AML-193 (cell line): ENCODE measurements at places on chromosomes 6 and 20.

DNA sequence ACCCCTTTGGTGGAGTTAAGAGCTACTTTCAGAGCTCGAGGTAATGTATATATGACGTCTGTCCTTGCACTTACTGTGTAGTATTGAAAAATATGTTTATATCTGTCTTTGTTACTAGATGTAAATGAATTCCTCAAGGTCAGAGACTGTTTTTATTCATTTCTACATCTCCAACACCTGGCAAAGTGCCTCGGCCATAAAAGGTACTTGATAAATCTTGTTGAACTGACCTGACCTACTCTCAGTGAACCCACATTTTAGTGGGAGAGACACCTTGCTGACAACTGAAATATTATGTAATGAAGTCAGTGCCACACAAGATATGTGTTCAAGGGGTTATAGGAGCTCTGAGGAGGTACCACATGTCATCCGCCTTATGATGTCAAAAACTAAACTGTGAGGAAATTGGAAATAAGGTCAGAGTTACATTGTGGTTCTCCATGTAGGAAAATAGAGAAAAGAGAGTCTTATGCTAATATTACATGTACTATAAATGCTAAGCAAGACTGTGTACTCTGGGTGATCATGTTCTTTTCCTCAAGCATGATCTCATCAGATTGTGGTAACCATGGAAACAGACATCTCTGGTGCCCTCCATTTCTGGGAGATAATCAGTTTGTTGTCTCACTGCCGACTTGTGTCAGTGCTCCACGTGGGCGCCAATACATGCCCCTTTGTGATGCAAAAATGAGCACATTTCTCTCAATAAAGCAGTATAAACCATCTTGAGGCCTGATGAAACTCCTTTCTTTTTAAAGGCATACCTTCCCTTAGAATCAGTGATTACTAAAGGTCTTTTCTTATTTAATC lies 5.7 kb upstream of the TMEM30A start:
- DNase-seq: no peak

GRCh38 chr20:49558826-49559225 lies 9.1 kb downstream of the PTGIS start:
- no peak for DNase-seq

GRCh38 chr6:136967876-136968752 lies 46.0 kb downstream of the SLC35D3 start:
- peak; percentile 71 for DNase-seq

GRCh38 chr6:55208478-55209458 lies 34.5 kb downstream of the HCRTR2 start:
- no peak for DNase-seq

DNA sequence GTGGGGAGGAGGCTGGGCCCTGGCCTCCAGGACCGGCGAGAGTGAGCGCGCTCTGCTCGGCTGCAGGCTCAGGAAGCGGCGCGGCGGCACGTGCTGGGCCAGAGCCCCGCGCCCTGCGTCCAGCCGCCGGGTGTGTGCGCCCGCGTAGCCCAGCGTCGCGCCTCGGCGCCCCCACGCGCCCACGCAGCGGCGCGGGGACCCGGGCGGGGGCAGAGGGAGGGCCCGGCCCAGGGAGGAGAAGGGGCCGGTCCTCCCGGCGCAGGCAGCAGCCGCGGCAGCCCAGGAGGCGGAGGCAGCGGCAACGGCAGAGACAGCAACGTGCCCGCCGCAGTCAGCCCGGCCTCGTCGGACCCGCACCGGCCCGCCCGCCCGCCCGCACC lies at the start of gene EYA2:
TSS of gene EYA2 (plus strand) at position 265 of the 380 bp plus-strand sequence. CDS start 95,168 bp downstream, outside the sequence.
- no peak for DNase-seq

DNA sequence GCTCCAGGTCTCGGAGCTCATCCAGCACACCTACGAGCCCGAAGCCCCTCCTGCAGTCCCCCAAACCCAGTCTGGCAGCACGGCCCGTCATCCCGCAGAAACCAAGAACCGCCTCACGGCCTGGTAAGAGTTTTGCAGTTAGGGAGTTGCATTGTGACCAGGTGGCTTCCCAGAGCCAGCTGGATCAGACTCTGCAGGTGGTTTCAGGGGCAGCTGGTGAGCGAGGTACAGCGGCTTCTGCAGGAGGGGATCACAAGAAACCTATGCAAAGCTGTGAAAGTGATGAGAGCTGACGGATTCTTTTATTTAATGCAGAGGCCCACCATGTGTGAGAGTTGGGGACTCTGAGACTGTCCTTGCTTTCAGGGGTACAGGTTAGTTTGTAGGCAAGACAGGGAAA lies 45.9 kb upstream of the SCGN start:
- no peak for DNase-seq

DNA sequence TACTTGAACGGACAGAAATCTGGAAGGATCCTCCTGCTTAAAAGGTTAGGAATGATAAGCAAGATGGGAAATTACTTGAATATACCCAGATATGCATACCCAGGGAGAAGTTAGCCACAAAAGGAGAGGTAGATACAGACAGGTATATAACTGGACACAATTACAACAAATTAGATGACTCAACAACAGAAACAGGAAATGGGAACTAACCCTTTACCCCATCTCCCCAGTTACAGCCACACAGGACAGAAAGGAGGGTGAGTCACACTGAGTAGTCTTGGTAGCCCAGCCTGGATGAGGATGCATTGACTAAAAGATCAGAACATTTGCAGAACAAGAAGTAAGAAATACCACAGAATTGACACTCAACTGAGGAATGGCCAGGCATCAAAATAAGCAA lies 61.2 kb downstream of the C6orf52 start:
- peak; percentile 100 for DNase-seq

GRCh38 chr6:139925894-139926641 lies 551.6 kb upstream of the CITED2 start:
- DNase-seq: no peak

DNA sequence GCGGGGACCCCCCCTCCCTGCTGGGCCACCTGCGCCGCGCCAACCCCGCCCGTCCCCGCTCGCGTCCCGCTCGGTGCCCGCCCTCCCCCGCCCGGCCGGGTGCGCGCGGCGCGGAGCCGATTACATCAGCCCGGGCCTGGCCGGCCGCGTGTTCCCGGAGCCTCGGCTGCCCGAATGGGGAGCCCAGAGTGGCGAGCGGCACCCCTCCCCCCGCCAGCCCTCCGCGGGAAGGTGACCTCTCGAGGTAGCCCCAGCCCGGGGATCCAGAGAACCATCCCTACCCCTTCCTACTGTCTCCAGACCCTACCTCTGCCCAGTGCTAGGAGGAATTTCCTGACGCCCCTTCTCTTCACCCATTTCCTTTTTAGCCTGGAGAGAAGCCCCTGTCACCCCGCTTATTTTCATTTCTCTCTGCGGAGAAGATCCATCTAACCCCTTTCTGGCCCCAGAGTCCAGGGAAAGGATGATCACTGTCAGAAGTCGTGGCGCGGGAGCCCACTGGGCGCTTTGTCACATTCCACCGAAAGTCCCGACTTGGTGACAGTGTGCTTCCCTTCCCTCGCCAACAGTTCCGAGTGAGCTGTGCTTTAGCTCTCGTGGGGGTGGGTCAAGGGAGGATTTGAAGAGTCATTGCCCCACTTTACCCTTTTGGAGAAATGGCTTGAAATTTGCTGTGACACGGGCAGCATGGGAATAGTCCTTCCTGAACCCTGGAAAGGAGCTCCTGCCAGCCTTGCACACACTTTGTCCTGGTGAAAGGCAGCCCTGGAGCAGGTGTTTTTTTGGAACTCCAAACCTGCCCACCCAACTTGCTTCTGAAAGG lies 2.1 kb downstream of the VEGFA start:
- peak; percentile 49 for DNase-seq

DNA sequence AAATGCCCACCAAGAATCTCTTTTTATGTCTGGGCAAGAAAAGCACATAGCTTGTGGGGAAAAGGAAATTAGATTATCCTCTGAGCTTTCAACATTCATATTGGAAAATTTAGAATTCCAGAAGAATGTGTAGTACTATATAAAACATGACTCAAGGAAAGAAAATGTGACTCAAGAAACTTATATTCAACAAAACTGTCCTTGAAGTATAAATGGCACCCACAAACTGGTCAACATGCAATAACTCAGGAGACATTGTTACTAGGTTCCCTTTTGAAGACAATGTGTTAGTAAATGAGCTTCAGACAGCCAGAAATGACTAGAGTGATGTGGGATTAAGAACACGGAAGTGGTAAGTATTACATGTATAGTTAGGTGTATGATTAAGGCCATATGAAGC lies 26.1 kb upstream of the TINAG start:
- DNase-seq: no peak

- no peak for DNase-seq
Measured at GRCh38 chr6:105794870-105795269, 291.3 kb upstream of the PRDM1 start.

DNA sequence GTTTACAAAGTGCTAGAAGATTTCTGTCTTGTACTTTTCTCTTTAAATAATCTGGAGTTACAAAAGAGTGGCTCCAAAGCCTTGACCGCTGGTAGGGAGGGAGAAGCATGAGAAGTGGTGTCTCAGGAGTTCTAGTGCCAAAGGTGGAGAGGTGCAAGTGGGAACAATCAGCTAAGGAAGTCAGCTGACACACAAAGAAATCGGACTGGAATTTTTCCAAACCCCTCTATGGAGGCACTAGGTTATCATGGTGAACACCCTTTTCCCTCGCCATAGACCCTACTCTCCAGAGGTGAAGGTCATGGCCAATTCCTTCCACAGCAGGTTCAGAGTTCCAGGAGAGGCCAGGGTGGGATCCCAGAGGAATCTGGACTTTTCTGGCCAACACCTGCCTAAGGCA lies 14.8 kb downstream of the PLAGL2 start:
- no peak for DNase-seq

- no peak for DNase-seq
Measured at GRCh38 chr6:74447013-74447412, 751.0 kb downstream of the CD109 start.

DNA sequence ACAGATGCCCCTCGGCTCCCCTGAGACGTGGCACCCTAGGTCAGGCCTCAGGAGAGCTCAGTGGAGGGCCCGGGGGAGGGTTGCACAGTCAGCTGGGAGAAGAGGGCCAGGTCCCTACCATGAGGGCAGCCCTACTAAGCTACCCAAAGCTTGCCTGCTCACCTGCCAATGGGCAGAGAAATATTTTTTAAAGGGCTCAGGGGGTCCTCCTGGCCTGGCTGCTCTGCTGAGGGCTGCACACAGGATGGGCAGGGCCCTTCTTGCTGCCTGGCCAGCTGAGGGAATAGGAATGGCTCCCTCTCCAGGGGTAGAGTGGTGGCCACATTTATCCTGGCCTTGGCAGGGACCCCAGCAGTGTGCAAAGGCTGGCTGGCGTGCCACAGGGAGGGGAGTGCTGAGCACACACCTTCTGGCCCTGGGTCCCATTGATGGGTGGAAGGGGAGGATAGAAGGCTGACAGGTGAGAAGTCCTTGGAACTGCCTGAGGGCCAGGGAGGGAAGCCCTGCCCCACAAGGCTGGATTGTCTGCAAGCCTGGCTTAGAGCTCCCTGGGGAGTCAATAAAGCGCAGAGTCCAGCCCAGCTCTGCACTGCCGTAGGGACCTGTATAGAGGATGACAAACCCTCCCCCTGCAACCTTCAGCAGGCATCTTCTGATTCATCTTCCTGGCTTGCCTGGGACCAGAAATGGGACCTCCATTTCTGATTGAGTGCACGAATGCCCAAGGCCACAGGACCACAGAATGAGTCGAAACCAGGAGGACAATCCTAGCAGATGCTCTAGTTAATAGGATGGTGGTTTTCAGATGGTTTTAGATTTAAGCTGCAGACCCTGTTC lies 62.1 kb downstream of the NOL4L start:
- DNase-seq: no peak

GRCh38 chr20:2210646-2211552 lies 84.9 kb upstream of the TGM3 start:
- peak; percentile 19 for DNase-seq

GRCh38 chr6:56549014-56549413 lies 93.7 kb downstream of the DST start:
- peak; percentile 13 for DNase-seq

DNA sequence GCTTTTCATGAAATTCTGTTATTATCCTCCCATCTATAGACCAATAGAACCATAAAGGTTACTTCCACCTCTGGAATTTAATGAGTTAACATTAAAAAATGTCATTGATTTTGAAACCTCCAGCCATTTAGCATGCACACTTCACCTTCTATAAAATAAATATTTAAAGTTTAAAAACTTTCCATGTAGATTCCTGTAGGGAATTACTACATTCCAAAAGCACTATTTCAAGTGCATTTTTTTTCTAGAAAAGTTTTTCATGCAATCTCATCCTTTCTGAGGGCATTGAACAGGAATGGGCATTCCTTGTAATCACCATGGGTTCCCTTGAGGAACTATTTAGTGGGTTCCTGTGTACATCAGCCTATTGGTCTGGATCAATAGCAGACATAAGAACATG lies 253.8 kb upstream of the RIN2 start:
- no peak for DNase-seq

- no peak for DNase-seq
Measured at GRCh38 chr20:45893831-45894230, 2.7 kb downstream of the CTSA start.

GRCh38 chr20:39910536-39910935 lies 778.5 kb downstream of the MAFB start:
- DNase-seq: no peak

- DNase-seq: no peak
Measured at GRCh38 chr20:49905415-49906091, 9.8 kb downstream of the SPATA2 start.

GRCh38 chr6:53119772-53120409 lies 28.8 kb downstream of the GCM1 start:
- no peak for DNase-seq

DNA sequence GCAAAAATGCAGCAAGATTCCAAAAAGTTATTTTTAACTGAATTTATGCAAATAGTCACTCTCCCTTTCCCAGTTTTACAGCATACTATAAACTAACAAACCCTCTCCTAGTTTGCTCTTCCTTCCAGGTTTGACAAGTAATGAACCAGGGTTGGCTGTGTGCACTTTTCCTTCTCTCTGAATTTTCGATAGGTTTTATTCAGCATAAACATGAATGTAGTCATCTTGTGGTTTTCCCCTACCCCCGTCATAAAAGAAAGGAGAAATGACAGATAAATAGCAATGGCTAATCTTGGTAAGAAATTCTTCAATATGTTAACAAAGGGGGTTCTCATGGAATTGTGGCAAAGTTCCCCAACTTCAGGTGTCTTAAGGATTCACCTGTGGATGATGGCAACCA lies 26.3 kb downstream of the PRDM1 start:
- DNase-seq: peak; percentile 19

GRCh38 chr6:125421836-125422235 lies 120.1 kb upstream of the HDDC2 start:
- DNase-seq: no peak

DNA sequence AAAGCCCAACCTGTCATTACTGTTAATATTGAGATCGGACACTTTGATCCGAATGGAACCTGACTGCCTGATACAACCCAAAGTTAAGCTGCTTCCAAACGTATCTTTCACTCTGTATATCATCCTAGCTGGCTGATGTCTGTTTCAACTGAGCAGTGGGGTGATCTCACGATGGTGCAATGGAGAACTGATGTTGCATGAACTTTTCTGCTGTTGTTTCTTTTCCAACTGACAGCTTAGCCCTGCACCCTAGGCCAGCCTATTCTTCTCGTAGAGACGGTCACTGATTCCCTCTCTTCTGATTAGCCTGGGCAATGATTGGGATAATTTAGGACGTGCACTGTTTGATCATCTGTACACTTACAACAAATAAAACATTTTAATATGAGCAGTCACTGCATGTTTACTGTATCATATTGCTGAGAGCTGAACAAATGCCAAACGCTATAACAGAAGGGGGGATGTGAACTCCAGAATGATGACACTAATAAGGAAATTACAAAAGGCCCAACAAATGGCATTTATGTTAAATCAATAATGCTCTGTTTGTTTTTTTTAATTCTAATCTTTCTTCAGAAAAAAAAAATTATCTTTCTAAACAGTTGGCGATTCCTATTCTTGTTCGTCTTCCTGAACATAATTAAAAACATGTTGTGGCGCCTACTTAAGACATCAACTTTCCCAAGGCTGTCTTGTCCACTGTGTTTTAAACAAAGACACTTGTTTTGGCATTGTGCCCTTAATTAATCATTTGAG lies 184.8 kb downstream of the ZNF217 start:
- DNase-seq: peak; percentile 13
